ENCODE measurements at places on chromosomes 7 and 10.

- DNase-seq, result no peak
These were observed 10.9 kb downstream of the OGDH start for GRCh38 chr7:44617225-44617890.

GRCh38 chr7:98500764-98501163 is 99.9 kb upstream of the BAIAP2L1 start:
- DNase-seq, result no peak

DNA sequence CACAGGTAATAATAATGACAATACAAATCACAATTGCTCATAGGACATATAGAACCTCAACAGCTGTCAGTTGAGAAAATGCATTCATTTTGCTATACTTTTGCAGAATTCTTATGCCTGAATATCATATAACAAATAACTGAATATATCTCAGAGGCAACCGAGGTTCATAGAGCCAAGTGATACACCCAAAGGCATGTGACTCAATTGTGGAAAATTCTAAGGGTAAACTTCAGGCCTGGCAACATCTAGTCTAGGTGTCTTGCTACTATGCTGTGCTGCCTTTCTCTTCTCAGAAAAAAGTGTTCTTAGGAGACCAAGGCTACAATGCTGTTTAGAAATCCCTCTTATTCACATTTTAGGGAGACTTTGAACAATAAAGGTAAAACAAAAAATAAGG is 270.7 kb downstream of the BAMBI start:
- no peak for DNase-seq

DNA sequence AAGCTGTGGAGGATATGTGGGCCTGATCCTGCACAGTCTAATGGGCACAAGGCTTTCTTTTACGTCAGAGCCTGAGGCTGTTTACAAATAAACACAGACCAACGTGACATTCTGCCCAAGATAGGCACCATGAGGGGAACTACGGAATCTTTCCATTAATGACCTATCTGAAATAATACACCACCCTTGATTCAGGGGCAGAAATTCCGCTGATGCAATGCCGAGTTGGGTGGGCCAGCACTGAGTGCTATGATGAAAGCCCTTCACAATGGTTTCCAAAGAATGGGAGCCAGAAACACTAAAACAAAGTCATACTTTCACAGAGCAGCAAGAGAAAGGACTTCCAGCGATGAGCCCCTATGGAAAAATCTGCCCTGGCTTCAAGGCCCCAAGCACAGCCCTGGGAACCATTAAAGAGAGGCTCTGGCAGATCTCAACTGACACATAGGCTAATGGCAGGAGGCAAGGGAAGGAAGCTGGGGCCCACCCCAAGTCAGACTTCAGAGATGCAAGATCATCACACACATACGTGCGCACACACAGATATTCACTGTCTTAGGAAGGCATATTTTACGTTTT is 72.2 kb upstream of the DLX6 start:
- no peak for DNase-seq

DNA sequence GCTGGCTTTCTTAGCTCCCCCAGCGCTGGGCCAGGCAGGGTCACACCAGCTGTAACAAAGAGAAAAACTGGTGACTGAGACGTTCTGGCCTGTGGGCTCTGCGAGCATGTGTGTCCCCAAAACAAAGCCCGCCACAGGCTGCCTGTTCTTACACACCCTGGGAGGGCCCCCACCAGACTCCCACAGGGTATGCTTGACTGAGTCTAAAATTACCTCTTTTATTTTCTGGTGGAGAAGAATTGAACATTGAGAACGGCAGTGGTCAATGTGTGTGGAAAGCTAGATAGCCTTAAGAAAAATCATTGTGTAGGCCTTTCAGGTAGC is 808 bp downstream of the C10orf71 start:
- no peak for DNase-seq

DNA sequence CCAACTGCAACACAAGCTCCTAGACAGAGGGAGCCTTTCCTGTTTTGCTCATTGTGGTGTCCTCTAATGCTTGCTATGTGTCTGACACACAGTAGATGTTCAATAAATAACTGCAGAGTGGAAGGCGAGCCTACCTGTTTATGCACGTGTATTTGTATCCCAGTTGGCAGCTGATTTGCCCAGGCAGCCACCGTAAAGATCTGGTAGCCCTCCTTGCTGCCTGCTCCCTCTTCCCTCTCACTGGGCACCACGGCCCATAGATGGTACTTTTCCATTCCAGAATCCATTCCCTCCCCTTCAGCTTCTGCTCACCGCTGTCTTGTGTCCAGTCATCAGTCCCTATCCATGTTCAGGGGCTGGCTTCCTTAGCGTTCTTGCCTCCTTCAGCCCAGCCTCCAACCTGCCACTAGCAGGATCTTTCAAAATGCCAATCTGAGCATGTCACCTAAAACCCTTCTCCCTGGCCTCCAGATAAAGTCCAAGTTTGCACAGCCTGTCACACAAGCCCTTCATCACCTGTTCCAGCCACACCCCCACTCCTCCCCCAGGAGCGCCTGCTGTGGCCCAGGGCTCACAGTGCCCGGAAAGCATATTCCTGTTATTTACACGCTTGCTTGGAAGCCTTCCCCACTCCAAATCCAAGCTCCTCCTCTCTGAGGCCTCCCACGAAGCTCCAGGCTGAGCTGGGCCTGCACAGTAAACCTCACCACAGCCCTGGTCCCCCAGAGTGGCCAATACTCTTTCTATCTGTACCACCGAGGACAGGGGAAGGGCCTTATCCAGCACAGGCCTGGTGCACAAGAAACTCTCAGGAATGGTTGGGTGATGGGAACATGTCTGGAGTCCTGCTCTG is 21.0 kb downstream of the ZCCHC24 start:
- no peak for DNase-seq

DNA sequence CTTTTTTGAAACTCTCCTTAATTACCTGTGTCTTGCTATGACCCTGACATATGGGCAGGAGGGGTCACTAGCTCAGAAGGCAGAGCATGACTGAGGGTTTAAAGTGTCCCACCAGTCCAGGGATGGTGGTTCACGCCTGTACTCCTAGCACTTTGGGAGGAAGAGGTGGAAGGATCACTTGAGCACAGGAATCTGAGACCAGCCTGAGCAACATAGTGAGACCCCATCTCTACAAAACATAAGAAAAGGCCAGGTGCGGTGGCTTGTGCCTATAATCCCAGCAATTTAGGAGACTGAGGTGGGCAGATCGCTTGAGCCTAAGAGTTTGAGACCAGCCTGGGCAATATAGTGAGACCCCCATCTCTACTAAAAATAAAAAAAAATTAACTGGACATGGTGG is 133.8 kb downstream of the TMEM178B start:
- DNase-seq, result no peak

DNA sequence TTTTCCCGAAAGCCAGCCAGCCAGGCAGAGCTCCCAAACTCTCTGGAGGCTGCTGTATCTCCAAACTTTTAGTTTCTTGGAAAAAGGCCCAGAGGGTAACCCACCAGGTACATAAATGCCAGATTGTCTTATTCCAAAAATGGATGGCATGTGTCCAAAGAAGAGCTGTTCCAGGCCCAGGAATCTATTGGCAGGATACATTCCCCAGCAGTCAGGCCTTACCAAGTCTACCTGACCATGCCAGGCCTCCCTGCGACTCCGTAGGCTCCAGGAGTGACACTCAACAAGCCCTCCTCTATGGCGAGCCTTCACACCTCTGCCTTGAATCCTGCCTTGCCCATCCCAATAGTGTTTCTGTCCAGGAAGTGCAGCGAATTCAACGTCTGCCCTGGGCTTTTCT is 95.6 kb downstream of the GRB10 start:
- no peak for DNase-seq

DNA sequence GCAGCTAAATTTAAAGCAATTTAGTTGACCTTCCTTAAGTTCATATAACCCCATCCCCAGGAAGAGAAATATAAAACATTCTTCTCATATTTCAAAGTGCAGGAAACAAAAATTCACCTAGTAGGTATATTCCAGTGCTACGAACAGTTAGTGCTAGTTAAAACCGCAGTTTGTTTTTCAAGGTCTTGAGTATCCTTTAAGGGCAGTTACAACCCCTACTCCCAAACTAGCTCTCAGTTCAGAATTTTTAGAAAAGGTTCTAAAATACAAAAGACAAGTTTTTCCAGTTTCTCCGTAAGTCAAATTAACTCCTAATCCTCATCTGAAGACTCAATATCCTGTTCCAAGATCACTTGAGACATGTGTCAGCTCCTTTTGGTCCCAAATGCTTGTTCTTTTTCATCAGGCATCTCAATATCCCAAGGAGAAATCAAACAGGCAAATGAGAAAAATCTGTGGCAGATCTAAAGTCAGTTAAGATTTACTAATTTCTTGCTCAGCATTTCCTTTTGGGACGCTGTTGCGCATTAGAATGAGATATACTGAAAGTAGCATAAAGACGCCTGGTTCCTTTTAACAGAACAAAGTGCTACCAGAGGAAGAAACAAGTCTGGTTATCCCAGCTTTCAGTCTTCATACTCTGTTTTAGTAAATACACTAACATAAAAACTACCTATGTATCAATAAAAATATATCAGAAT is 51.8 kb downstream of the ARHGAP12 start:
- no peak for DNase-seq

- no peak for DNase-seq
These were observed 90.4 kb downstream of the HIPK2 start for GRCh38 chr7:139687211-139687954.

- peak; percentile 36 for DNase-seq
These were observed 78.1 kb upstream of the CYTH3 start for GRCh38 chr7:6350433-6351058.

- DNase-seq, result peak; percentile 78
These were observed 1.7 kb upstream of the EGR2 start for GRCh38 chr10:62817766-62818425.

DNA sequence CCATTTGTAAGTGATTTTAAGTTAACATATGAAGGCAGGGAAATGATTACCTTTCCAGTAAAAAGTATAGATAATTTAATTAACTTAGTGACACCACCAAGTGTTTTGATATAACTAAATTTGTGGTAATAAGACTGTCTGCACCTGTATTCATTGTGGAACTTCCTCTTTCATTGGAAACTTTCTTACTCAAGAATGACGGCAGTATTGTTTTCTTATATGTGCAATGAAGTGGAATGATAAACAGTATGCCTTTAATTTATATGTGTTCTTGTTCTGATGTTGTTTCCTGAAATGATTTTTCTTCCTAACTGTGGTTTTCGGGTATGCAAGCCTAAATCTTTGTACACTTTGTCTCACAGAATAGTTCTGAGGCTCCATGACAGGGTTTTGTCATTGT is 46.4 kb downstream of the CASD1 start:
- peak; percentile 6 for DNase-seq

DNA sequence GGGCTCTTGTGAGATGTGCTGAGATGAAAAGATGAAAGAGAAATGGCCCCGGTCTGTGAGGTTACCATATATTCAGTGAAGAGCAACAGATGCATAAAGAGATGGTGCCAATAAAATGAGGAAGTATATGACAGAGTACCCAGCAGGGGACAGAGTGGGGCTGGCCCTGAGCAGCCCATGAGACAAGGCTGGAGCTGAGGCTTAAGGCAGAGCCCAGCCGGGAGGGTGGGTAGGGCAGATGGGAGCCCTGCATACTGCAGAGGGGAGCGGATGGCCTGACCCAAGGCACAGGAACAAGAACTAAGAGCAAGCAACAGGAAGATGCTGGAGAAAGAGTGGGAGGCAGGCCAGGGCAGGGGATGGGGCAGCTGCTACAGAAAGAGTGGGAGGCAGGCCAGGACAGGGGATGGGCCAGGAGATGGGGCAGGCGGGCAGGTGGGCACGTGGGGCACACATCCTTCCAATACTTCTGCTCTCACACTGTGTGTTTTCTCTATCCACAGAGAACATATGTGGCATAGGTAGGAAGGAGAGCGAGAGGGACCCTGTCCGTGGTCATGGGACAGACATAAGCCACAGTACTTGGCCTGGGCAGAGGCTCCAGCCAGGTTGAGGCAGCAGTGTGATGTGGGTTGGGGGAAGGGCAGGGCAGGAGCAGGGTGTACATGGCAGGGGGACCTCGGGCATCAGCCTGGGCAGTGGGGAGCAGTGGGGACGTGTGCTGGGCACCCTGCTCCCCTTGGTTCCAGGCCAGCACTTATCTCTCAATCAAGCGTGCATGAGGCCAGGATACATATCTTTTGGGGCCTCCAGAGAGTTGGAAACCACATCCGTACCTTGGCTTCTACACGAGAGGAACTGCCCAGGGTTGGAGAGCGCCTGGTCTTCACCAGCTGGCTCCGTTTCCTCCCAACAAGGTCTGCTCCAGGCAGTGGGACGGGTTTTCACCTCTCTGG is 91.6 kb upstream of the IKZF1 start:
- peak; percentile 85 for DNase-seq

- DNase-seq, result no peak
These were observed 61.7 kb downstream of the PROSER2 start for GRCh38 chr10:11884706-11885423.
